ENCODE measurements at places on chromosomes 2 and 18.

DNA sequence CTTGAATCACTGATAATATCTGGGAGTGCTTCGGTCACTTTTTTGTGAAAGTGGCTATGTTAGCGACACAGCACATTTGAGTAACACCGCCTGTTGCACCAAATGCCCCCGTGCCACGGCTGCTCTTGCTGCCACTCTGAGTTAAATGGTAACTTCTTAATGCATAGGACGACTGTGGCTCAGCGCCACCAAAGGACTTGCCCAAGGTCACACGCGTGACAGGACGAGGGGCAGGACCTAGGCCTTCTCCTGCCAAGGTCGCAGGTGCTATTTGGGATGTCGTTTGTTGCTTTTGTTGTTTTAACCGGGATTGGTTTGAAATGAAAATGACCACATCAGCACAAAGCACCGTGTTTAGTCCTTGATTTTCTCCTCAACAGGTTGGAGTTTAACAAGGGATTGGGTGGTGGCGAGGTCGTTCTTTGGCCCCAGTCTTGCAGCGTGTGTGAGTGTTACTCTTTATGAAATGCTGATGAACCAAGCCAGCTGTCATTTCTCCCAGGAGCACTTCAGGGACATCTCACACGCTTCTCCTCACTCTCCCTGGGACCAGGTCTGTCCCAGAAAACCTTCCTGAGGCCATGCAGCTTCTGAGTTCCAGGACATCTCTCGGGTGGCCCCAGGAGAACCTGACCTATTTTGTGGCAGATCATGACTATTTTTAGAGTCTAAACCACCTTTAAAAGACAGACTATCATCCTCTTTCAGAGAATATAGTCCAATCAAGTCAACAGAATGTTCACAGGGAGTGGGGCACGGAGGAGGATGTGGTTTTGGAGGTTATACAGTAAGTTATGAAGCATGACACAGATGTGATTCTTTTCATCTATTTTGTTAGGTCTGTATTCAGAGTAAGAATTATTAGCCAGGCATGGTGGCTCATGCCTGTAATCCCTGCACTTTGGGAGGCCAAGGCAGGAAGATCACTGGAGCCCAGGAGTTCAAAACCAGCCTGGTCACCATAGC lies 49.9 kb downstream of the MTCL1 start:
- no peak for DNase-seq

DNA sequence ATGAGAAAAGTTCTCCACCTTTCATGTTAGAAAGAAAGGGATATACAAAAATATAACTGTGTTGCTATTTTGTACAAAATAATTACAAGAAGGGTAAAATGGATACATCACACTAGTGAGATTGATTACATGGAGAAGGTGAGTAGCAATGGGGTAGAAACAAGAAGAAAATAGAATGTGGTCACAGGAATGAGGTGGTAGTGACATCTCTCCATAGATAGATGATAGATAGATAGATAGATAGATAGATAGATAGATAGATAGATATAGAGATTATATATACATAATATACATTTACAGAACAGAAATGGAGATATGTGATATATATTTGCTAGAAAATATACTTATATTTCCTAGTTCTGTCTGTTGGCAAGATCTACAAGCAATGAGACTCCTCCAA lies 95.3 kb upstream of the RGPD4 start:
- DNase-seq, result no peak

DNA sequence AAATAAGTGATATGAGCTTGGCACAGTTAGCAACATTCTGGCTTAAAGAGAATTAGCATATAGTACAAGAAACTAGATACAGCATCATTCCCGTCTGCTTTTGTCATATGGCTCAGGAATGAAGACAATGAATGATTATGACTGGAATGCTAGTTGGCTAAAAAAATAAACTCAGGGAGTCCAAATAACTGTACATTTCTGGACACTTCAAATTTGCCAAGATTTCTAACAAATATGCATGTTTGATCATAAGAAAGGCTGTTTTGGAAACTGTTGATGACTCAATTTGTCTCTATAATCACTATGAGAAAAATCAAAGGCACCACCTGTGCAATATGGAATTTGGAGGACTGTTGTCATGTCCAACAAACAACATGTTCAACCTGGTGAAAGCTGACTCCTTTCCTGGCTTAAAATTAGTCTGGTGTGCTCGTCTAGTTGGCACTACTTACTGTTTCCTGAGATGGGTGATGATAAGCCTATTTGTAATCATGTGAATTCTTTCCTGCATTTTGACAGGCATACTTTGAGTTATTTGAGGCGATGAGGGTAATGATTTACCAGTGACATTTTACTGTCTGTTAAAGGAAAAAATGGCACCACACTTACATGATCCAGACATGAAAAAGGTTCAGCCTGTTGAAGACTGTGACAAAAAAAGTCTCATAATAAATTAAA lies 133.9 kb upstream of the CDH20 start:
- DNase-seq, result no peak

GRCh38 chr2:46387886-46388515 lies 90.8 kb downstream of the EPAS1 start:
- peak; percentile 17 for DNase-seq

- no peak for DNase-seq
These were observed 104.4 kb upstream of the CDC42EP3 start for GRCh38 chr2:37775908-37776250.

DNA sequence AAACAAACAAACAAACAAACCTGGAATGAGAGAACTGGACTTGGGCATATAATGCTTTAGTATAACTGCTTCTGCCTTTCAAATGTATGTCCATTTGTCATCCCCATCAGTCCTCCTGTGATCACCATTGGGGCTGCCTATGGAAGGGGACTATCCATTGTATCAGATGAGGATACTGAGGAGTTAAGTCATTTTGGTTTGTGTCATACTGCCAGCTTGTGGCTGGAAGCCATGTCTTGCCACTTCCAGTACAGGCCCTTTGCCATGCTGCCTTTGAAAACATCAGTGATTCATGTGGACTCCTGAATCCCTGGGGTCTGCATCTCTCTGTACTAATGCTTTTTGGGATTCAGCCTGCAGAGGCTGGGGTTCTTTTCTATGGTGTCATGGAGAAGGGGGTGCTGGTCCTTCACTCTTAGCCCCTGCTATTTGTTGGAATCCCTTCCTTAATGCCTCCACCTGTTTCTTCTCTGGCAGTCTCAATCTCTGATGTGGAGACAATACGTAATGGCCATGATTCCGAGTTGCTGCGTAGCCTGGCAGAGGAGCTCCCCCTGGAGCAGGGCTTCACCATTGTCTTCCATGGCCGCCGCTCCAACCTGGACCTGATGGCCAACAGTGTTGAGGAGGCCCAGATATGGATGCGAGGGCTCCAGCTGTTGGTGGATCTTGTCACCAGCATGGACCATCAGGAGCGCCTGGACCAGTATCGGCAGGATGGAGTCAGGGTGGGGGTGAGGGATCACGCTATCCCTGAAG lies 10.6 kb downstream of the PLCD4 start:
- DNase-seq, result no peak

DNA sequence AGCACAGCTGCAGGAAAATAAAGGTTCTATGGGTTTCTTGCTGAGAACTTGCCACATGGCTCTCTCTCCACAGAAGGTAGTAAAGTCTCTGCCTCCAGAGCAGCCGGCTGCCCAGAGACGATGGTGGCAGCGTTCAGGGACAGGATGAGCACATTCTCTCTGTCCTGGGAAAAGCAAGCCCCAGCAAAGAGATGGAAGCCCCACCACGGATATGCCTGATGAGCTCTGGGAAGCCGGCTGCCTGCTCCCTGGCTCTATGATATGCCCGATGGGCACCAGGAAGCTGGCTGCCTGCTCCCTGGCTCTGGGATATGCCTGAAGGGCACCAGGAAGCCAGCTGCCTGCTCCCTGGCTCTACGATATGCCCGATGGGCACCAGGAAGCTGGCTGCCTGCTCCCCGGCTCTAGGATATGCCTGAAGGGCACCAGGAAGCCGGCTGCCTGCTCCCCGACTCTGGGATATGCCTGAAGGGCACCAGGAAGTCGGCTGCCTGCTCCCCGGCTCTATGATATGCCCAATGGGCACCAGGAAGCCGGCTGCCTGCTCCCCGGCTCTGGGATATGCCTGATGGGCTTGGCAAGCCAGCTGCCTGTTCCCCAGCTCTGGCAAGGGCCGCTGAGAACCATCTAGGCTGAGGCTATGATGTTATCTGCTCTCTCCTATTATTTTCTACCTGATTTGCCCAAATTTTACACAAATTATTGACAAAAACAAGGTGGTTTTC lies 21.5 kb upstream of the SNTG2 start:
- DNase-seq, result no peak

- peak; percentile 65 for DNase-seq
These were observed 780 bp downstream of the HTRA2 start for GRCh38 chr2:74530239-74531187.

GRCh38 chr2:45256867-45257641 lies 247.8 kb upstream of the SIX2 start:
- no peak for DNase-seq

DNA sequence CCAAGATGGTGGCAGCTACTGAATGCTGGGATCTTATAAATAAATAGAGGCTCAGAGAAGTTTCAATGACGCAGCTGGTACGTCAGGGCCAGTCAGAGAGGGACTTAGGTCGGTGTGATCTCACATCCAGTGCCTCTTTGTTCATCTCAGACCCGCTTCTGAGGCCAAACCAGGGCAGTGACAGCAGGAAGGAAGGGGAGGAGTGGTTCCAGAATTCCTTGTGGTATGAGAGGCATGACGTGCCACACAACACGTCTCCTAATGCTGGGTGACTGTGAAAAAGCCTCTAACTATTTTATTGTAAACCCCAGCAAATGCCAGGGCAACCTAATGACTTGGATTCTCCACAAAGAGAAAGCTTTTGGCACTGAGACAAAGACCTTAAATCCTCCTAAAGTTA lies 423.3 kb downstream of the LPIN1 start:
- DNase-seq, result no peak

DNA sequence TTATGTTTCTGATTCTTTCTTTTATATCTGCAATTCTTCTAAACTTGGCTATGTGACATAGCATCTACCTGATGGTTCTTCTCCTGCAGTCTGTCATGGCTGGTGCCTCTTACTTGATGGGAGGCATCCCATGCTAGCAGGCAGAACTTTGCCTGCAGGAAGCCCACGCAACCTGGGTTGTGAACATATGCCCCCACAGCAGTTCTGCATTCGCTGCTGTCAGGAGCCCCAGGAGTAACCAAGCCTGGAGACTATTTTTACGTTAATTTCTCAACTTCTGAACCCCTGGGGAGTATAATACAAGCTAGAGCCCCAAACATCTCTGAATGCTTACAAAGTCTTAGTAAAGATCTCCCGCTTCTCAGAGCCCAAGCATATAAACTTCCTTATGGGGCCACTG lies 12.1 kb downstream of the FAM168B start:
- no peak for DNase-seq

GRCh38 chr2:174563530-174564282 lies 33.9 kb downstream of the WIPF1 start:
- no peak for DNase-seq

DNA sequence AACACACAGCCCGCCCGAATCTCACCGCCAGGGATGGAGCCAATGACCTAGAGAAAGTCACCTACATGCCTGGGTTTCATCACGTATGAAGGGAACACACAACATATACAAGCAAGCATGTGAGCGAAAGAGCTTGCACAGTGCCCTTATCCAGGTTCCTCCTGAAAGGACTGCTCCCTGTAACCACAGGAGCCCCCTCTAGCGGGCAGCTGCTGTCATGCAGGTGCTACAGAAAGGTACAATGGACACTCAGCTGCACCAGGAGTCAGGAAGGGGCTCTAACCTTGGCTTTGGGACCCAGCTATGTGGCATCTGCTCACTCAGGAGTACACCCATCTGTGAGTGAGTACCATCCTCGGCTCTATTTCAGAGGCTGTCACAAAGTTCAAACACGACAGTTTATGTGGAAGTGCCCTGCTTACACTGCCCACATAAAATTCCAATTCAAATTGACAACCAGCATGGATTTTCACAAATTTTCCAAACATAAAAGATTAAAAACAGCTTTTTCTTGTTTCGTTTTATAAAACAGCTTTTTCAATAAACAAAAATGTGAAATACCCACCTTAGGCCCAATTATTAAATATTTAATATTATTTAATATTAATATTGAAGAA lies 3.5 kb downstream of the NDUFA10 start:
- peak; percentile 79 for DNase-seq

DNA sequence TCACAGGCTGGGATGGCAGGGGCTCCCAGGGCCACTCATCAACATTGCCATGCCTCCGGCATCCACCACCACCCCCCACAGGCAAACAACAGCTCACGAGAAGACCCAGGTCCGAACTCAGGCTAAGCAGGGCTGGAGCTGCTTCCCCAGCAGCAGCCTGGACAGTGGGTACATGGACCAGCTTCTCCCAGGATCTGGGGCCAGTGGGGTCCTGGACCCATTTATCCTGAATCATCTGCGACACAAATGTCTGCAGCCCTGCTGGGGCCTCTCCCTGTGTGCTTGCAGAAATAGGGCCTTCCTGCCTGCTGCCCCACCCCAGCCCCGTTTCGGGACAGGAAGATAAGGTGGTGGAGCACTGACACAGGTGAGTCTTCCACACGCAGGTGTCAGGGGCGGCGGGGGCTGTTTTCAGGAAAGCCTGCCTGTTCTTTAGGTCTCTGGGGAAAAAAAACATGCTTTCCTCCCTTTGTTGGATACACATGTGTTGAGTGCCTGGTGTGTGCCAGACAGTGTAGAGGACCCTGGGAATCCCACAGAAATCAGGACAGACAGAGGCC lies 4.5 kb downstream of the PRLH start:
- DNase-seq, result no peak

DNA sequence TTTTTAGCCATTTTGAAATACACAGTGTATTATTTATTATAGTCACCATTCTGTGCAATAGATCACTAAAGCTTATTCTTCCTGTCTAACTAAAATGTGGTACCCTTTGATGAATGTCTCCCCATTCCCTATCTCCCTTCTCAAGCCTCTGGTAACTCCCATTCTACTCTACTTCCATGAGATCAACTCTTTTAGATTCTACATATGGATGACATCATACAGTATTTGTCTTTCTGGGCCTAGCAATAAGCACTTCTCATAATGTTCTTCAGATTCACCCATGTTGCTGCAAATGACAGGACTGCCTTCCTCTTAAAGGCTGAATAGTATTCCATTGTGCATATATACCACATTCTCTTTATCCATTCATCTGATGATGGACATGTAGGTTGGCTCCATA lies 210.9 kb downstream of the PID1 start:
- DNase-seq, result no peak

DNA sequence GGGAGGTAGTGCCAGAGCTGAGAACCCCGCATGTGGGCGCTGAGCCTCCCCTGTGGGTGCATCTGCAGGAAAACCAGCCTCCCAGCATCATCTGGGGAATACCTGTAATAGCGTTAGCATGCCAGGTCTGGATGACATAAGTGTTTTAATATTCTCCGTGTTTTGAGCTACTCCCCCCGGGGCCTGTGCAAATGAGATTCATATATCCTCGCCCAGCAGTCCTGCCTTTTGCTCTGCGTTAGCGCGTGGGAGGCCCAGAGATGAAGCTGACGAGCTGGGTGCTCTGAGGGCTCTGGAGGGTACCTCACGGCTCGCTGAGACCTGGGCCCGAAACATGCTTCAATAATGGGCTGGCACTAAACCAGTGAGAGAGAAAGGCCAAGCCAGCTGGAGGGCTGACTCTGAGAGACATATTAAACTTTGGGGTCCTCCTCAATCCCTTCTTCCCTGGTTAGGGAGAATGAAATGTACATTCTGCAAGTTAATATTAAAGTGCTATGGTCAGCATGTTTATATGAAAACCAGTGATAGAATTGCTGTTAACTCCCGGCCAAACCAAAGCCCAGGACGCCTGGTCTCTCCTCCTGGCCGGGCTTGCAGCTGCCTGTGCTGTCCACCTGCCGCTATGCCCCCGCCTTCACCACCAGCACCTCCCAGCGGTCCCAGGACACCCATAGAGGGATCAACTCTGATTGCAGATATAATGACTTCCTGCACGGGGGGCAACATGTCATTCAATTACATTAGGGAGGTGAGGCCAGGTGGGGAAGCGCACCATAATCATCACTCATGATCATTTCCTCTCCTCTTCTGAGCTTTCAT lies 77.0 kb downstream of the EDAR start:
- DNase-seq, result peak; percentile 10
